ENCODE measurements at places on chromosomes 11 and 22.

GRCh38 chr11:3101921-3102640 is 44.9 kb upstream of the CARS1 start:
- no peak for DNase-seq

- peak; percentile 21 for DNase-seq
These were observed 8.7 kb downstream of the SPTBN2 start for GRCh38 chr11:66720223-66720898.

DNA sequence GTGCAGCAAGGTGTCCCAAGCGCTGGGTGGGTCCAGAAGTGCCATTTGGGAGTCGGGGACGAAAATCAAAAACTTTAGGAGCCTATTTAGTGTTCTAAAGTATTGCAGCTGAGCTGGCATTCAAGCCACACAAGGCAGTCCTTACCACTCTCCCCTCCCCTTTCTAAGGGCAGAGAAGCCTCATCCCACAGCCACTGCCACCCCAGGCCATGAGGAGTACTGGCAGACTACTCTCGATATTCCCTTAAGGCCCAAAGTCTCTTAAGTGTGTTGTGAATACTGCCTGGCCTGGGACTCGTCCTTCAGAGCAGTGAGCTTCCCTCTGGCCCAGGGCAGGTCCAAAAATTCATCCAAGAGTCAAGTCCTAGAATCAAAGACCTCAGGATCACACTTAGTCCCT is 7.8 kb downstream of the FANCF start:
- no peak for DNase-seq

DNA sequence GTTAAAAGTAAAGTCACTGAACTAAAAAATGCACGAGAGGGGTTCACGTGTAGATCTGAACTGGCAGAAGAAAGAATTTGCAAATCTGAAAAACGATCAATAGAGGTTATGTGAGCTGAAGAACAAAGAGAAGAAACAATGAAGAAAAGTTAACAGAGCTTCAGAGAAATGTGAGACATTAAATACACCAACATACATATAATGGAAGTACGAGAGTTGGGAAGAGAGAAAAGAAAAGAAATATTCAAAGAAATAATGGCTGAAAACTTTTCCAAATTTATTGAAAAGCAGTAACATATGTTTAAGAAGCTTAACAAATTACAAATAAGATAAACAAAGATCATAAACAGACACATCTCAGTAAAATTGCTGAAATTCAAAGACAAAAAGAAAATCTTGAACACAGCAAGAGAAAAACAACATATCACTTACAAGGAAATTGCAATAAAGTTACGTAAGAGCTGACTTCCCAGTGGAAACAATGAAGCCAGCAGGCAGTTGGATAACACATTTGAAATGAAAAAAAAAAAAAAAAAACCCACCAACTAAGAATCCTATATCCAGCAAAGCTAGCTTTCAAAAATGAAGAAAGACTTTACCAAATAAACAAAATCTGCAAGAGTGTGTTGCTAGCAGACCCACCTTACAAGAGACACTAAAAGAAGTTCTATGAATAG is 56.8 kb downstream of the EMSY start:
- DNase-seq, result no peak

GRCh38 chr11:91239359-91239758 is 985.3 kb upstream of the FAT3 start:
- no peak for DNase-seq

DNA sequence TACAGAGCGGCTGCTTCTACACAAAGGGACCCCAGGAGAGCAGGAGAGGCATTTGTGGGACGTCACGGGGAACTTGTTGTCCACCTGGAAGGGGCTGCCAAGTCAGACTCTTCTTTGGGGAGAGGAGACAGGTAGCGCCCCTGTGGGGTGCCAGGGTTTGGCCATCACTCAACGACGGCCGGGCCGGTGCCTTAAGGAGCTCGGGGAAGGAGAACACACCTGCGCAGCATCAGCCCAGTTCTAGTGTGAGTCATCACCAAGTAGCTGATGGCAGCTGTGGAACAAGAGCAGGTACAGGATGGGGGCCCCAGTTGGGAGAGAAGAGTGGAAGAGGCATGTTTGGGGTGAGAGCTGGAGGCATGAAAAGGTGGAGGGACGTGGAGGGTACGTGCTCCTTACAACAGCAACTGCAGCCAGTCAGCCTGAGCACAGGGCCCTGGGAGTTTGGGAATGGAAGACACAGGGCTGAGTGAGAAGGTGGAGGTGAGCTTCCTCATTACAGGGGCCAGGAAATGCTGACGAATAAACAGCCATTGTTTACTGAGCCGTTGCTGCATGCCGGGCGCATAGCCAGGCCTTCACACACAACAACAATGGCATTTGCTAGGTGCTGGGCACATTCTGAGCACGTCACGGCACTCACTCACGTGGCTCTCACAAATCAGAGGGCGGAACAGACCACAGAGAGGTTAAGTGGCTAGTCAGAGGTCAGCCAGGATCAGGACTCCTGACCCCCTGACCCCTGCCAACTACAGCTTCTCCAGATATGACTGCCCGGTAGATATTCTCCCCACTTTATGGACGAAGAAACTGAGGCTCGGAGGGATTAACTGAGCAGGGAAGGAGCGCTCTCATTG is 29.1 kb upstream of the TP53I11 start:
- DNase-seq, result no peak

GRCh38 chr22:36668854-36669253 is 34.7 kb downstream of the CACNG2 start:
- DNase-seq, result no peak

- no peak for DNase-seq
These were observed 49.1 kb downstream of the XKR3 start for GRCh38 chr22:16776080-16776479.

DNA sequence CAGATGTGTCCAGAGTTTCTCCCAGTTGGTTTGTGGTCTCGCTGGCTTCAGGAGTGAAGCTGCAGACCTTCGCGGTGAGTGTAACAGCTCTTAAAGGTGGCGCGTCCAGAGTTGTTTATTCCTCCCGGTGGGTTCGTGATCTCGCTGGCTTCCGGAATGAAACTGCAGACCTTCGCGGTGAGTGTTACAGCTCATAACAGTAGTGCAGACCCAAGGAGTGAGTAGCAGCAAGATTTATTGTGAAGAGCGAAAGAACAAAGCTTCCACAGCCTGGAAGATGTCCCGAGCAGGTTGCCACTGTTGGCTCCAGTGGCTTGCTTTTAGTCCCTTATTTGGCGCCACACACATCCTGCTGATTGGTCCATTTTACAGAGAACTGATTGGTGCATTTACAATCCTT is 1.8 kb upstream of the PGA3 start:
- DNase-seq, result no peak

DNA sequence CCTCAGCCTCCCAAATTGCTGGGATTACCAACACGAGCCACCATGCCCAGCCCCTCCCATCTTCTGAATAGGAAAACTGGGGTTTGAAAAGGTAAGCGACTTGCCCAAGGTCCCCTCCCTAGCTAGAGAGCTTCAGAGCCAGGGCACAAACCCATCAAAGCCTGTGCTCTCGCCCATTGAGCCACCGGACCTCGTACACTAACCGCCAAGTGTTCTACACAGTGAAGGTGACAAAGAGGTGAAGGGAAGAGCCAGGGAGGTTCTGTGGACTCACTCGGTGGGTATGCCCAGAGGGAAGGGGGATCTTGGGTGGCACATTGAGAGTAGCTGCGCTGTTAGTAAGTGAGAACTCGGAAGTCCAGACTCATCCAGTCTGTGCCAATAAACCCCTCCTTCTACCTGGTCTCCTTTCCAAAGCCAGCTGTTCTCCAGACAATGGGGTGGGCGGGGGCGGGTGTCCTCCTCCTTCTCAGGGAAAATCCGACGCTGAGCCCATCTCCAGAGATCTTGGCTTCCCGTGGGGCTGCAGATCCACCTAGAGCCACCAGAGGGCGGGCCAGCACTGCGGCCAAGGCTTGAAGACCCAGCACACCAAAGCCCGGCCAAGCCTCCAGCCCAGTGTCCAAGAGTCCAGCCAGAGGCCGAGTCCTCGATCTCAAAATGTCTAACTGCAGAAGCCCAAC is 3.2 kb upstream of the RTN4RL2 start:
- DNase-seq, result peak; percentile 70

DNA sequence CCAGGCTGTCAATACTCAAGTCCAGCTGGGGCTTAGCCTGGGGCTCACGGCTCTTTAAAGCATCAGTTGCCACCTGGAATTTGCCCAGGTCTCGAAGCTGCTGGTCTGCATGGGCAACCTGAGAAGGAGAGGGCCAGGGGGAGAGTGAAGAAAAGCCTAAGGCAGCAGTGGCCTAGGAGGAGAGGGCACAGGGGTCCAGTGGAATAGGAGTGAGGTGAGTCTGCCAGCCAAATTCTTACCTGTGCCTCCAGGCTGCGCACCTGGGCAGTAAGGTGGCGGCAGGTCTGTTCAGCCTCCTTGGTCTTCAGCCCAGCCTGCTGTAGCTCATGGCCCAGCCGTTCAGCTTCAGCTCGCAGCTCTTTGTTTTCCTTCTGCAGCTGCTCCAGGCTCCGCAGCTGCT is 10.0 kb downstream of the IL18BP start:
- DNase-seq, result no peak

DNA sequence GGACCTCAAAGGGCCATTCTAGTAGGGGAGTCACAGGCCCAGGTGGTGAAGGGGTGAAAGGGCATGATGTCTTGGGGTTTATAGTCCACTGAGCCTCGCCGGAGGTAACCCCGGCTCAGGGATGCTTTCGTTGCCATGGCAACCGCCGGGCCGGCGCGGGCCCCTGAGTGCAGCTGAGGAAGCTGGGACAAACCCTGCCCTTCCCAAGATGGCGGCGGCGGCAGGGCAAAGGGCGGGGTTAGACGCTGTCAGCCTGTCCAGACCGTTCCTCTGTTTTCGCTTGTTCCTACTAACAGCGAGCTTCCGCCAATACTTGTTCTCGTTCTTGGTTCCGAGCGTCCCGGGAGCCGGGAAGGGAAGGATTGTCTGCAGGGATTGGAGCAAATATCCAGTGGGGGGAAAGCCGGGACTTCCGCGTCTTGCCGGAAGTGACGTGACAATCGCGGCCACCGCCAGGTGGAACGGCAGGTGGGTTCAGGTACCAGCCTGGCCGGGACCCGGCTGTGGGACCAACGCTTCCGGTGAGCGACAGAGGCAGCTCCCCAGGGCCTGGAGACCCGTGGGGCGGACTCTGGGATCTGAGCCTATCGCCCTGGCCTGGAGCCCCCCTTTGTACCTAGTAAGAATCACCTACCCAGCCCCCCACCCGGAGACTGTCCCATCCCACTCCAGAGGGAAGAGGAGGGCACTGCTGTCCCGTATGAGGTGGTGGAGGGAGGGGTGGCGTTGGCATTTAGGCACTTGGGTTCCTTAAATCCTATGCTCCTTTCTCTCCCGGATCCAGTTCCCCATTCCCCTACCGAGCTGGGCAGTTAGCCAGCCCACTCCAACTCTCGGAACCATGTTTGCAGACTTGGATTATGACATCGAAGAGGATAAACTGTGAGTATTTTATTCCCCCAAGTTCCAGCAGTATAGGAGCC is at the start of gene PICK1:
Gene PICK1, plus strand, starts transcription at position 436 of the 923 bp plus-strand sequence. Its CDS starts 406 bp downstream, at position 842.
- peak; percentile 81 for DNase-seq
